ENCODE measurements at places on chromosomes 16 and 17.

DNA sequence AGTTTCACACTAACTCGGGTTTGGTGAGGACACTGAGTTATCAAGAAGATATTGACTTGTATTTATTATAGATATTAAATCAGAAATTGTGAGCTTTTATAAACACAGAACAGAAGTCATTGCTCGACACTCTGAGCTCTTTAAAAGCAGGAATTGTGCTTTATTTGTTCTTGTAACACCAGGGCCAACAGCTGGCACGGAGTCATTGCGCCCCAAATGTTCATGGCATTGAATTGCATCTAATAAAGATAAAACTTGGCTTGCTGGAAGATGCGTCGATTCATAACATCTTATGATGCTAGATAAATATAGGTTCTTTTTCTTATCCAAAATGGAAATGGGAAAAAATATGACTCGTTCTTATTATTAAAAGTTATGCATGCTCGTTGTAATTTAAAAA is 11.8 kb upstream of the MLYCD start:
- H3K36me3 ChIP-seq = no peaks in the 10 kb centered on the region
- H3K27me3 ChIP-seq = no peaks in the 10 kb centered on the region
- peaks cover 1% of the 10 kb centered on the region for H3K4me1 ChIP-seq
- H3K4me3 ChIP-seq = no peak overlapping the region

DNA sequence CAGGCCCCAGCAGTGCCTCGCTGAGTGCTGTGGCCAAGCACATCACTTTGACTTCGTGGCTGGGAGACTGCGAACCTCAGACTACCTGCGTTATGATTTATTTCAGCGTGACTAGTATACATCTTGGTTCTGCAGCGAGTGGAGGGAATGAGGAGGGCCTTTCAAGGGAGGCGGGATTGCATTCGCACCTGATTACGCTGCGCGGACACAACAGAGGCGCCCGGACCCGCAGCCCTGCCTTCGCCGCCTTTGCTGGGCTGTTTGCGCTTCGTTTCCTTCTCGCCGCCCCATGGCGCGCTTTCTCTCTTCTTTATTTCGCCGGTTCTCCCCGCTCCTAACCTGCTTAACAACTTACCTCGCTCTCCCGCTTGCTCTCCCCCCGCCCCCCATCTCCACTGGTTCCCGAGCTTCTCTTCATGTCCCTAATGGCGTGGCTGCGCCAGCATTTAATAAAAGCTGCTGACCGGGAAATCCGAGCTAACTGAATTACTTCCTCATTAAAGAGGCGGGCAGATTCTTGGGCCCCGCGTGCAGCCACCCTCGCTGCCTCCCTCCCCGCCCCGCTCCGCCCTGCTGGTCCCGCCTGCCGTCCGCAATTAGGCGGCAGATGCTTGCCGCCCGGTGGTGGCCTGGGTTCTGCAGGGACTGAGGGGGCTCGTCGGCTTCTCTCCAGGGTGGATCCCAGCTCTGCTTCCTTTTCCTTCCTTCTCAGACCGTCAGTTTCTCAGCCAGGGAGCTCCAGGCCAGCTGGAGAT is 257.6 kb upstream of the SDK2 start:
- H3K4me3 ChIP-seq = no peak overlapping the region
- H3K4me1 ChIP-seq = peaks cover 5% of the 10 kb centered on the region
- H3K36me3 ChIP-seq = no peaks in the 10 kb centered on the region

DNA sequence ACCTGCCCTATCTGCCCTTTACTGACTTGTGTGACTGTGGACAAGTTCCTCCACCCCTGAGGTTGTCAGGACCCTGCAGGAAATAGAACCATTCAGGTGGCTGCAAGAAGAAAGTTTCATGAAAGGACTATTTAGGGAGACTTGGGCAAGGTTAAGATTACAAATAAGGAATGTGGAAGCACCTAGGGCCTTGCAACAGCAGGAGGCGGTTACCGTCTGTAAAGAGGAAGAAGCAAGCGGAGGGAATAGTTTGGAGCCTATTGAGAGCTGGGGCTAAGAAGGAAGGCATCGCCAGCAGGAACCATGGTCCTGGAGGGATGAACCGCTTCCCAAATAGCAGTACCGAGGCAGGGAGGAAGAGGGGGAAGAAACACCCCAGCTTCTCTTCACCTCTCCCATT is 132.4 kb downstream of the PRKCB start:
- no peaks in the 10 kb centered on the region for H3K36me3 ChIP-seq
- DNase-seq = no peak
- no peak overlapping the region for H3K27ac ChIP-seq
- no peak overlapping the region for H3K4me3 ChIP-seq

GRCh38 chr16:89268987-89269735 is 51.7 kb downstream of the ZNF778 start:
- no peaks in the 10 kb centered on the region for H3K27me3 ChIP-seq
- no peak overlapping the region for H3K4me3 ChIP-seq
- peak overlapping the region; percentile 91 for H3K27ac ChIP-seq

DNA sequence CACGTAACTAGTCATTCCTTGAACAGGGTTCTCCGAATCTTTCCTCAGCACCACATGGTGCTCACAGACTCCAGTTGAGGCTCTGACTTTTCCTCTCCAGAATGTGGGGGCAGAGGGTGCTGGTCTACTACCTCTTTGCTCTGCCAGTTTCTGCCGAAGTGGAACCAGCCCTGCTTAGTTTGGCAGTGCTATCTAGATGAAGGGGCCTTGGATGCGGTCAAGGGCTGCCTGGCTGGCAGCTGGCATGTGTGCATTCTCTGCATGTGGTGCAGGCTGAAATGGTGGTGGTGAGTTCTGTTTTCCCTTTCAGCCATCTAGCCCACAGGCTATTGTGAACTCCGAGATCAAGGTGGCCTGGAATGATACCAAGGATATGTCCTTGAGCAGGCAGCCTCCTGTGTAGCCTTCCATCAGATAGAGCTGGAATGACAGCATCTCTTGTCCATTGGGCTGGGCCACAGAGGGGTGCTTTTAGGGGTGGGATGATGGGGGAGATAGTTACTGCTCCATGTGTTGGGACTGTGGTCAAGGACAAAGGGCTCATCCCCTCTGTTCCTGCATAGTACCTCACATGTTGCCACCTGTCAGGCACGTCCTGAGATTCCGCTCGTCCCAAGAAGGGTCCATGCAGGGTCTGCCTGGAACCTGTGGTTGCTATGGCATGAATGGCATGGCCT is 2.0 kb downstream of the DYNLL2 start:
- peak overlapping the region; percentile 99 for H3K4me3 ChIP-seq
- no peak overlapping the region for H3K27ac ChIP-seq
- peaks cover 11% of the 10 kb centered on the region for H3K4me1 ChIP-seq
- no peak for DNase-seq
- H3K36me3 ChIP-seq = no peaks in the 10 kb centered on the region
- H3K27me3 ChIP-seq = no peaks in the 10 kb centered on the region

- H3K27me3 ChIP-seq = no peaks in the 10 kb centered on the region
- DNase-seq = no peak
- no peak overlapping the region for H3K27ac ChIP-seq
- H3K4me3 ChIP-seq = no peak overlapping the region
- H3K4me1 ChIP-seq = no peaks in the 10 kb centered on the region
Measured at GRCh38 chr16:88489163-88489741, 36.2 kb downstream of the ZFPM1 start.
